ENCODE measurements at places on chromosomes 6 and 20.

DNA sequence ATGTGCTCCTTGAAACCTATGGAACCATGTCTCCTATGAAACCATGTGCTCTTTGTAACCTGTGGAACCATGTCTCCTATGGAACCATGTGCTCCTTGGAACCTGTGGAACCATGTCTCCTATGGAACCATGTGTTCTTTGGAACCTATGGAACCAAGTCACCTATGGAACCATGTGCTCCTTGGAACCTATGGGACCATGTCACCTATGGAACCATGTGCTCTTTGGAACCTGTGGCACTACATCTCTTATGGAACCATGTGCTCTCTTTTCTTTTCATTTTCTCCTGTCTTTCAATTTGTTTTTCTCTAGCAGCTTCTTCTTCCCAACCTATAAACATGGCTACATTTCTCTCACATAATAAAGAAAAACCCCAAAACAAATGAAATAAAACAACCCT is 11.9 kb upstream of the CCN2 start:
- peaks cover 10% of the 10 kb centered on the region for H3K4me1 ChIP-seq
- H3K36me3 ChIP-seq, result no peaks in the 10 kb centered on the region
- H3K4me3 ChIP-seq, result no peak overlapping the region
- no peak overlapping the region for H3K27ac ChIP-seq
- H3K27me3 ChIP-seq, result no peaks in the 10 kb centered on the region

- H3K27ac ChIP-seq, result no peak overlapping the region
- no peaks in the 10 kb centered on the region for H3K4me1 ChIP-seq
- H3K27me3 ChIP-seq, result no peaks in the 10 kb centered on the region
- DNase-seq, result no peak
- H3K36me3 ChIP-seq, result no peaks in the 10 kb centered on the region
Measured at GRCh38 chr20:62168890-62169435, 13.9 kb upstream of the MTG2 start.

GRCh38 chr20:41540459-41540858 is 77.7 kb downstream of the CHD6 start:
- no peak overlapping the region for H3K4me3 ChIP-seq
- no peaks in the 10 kb centered on the region for H3K4me1 ChIP-seq
- no peak overlapping the region for H3K27ac ChIP-seq
- DNase-seq, result no peak
- no peaks in the 10 kb centered on the region for H3K27me3 ChIP-seq

DNA sequence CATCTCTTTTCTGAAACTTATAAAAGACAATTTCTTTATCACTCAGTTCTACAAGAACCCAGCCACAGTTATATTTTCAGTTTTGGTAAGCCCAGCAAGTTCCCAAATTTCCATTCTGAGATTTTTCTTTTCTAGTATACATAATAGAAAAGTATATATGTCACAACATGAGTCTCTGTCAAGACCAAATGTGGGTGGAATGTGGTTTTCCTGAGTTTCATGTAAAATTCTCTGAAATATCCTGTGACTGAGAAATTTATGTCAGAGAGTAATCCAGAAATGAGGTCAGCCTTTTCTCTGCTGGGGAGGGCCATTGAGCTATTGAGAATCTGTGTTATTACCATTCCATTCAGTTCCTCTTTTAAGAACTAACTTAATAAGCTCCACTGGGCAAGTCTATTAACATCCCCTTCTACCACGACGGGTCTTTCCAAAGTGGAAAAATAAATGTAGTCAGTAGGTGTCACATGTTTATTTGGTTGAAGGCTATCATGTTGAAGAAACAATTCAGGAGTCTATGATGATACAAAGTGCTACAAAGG is 100.7 kb upstream of the HMGN3 start:
- H3K27ac ChIP-seq, result no peak overlapping the region
- no peak overlapping the region for H3K4me3 ChIP-seq
- no peaks in the 10 kb centered on the region for H3K36me3 ChIP-seq
- H3K27me3 ChIP-seq, result no peaks in the 10 kb centered on the region

- no peak for DNase-seq
- H3K27me3 ChIP-seq, result no peaks in the 10 kb centered on the region
- no peak overlapping the region for H3K27ac ChIP-seq
- no peak overlapping the region for H3K4me3 ChIP-seq
Measured at GRCh38 chr6:30238178-30238795, 25.1 kb upstream of the TRIM26 start.

- peaks cover 9% of the 10 kb centered on the region for H3K4me1 ChIP-seq
- H3K27ac ChIP-seq, result peak overlapping the region; percentile 77
- peak; percentile 70 for DNase-seq
- H3K4me3 ChIP-seq, result peak overlapping the region; percentile 99
- no peaks in the 10 kb centered on the region for H3K27me3 ChIP-seq
Measured at GRCh38 chr6:692356-692851, 535 bp downstream of the EXOC2 start.

DNA sequence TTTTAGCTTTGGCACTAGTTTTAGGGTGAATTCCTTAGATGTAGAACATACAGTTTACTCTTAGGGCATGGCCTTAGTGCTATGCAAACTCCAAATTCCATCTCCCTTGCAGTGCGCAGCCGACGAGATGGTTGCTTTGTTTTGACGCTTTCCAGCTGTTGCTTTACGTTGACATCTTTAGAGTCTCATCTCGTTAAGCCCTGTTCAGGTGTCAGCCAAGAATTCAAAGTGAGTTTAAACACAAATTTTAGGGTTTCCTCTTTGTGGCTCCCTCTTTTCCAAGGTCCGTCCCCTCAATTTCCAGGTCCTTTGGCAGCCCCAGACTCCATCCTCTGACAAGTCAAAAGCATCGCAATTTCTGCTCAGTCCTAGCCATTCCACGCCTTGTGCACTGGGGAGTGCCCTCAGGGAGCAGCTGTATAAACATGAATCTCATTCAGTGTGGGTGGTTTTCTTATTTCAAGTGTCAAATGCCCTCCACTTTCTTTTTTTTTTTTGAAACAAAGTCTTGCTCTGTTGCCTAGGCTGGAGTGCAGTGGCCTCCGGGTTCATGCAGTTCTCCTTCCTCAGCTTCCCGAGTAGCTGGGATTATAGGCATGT is 14.1 kb upstream of the MAK start:
- H3K27me3 ChIP-seq, result no peaks in the 10 kb centered on the region
- H3K36me3 ChIP-seq, result no peaks in the 10 kb centered on the region
- no peak overlapping the region for H3K27ac ChIP-seq

GRCh38 chr6:75747152-75747992 is 1.7 kb upstream of the MYO6 start:
- no peaks in the 10 kb centered on the region for H3K27me3 ChIP-seq
- no peak overlapping the region for H3K27ac ChIP-seq
- H3K4me1 ChIP-seq, result no peaks in the 10 kb centered on the region
- DNase-seq, result no peak
- no peak overlapping the region for H3K4me3 ChIP-seq

DNA sequence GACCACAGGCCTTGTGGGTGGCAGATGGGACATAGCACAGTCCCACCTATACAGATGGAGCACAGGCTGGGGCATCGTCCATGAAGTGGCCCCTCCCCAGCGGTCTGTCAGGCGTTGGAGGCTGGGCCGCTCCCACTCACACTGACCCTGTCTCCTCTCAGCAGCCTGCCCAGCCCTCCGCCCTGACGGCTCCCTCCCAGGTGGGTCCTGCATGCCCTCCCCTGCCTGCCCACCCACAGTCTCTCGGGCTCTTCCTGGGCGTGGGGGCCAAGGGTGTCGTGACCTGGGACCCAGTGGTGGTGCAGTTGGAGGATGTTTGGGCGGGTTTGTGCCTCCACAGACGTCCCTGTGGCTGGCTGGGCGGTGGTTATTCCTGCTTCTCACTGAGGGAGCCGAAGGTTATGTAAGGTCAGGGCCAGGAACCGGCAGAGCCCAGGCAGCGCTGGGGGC is 22.3 kb downstream of the COL20A1 start:
- peak; percentile 16 for DNase-seq
- no peaks in the 10 kb centered on the region for H3K4me1 ChIP-seq
- H3K27me3 ChIP-seq, result no peaks in the 10 kb centered on the region
- no peak overlapping the region for H3K27ac ChIP-seq

- H3K27me3 ChIP-seq, result no peaks in the 10 kb centered on the region
- peak overlapping the region; percentile 64 for H3K4me3 ChIP-seq
- H3K36me3 ChIP-seq, result no peaks in the 10 kb centered on the region
- peaks cover 31% of the 10 kb centered on the region for H3K4me1 ChIP-seq
- peak; percentile 79 for DNase-seq
- peak overlapping the region; percentile 90 for H3K27ac ChIP-seq
Measured at GRCh38 chr20:63896264-63897105, 1.6 kb downstream of the DNAJC5 start.

DNA sequence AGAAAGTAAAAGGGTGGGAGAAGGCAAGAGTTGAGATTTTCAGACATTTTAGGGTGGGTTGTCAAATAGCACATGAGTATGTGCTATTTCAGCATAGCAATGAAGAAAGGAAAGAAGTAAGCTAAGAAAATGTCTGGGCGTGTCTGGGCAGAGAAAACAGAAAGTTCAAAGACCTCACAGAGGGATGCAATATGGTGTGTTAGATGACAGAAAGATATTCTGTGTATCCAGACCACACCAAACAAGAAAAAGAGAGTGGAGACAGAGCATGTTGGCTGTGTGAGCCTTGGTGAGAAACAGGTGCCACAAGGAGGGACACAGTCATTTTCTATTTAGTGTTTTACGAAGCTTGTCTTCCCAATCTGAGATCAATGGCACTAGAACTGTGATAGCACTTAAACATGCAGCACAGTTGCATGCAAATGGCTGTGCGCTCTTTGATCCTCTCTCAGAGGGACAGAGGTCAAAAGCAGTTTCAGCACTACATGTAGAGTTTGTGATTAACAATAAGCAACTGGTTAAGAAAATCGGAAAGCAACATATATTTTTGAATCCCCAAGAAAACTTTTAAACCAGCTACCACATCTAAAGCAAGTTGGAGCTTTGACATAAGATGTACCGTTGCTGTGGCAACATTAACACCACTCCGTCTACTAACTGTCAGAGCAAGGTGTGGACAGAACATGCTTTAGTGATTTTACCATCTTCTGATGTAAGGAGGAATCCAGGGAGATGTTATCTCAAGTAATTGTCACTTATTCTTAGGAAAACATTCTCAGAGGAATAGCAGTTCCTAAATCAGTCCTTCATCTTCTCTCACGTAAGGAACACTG is 515.5 kb upstream of the NOX3 start:
- H3K27me3 ChIP-seq, result no peaks in the 10 kb centered on the region
- no peak overlapping the region for H3K4me3 ChIP-seq
- DNase-seq, result no peak
- H3K4me1 ChIP-seq, result no peaks in the 10 kb centered on the region

DNA sequence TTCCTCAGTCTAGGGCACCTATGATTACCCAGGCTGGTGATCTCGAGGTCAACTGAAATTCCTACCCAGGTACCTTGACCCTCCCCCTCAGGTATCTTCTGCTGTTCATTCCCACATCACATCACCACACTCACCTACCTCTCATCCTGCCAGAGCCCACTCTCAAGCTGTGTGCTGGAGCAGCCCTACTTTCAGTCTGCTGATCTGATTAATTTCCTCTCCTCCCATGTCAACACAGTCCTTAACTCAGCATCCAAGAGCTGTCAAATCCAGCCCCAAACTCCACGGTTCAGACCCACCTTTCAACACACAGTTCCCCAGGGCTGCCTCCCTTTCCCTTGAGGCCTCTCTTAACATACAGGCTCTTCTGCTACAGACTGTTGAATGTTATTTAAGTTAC is 42.4 kb downstream of the EZR start:
- no peaks in the 10 kb centered on the region for H3K27me3 ChIP-seq
- no peak overlapping the region for H3K4me3 ChIP-seq
- H3K36me3 ChIP-seq, result peaks cover 11% of the 10 kb centered on the region
- no peak for DNase-seq
- no peak overlapping the region for H3K27ac ChIP-seq

GRCh38 chr20:25014816-25015215 is 22.3 kb upstream of the APMAP start:
- no peak overlapping the region for H3K4me3 ChIP-seq
- DNase-seq, result peak; percentile 14
- peaks cover 24% of the 10 kb centered on the region for H3K36me3 ChIP-seq

GRCh38 chr6:13979284-13980171 is 54.8 kb downstream of the RNF182 start:
- H3K4me3 ChIP-seq, result no peak overlapping the region
- no peaks in the 10 kb centered on the region for H3K27me3 ChIP-seq
- no peaks in the 10 kb centered on the region for H3K36me3 ChIP-seq
- H3K27ac ChIP-seq, result no peak overlapping the region
- DNase-seq, result no peak
- H3K4me1 ChIP-seq, result no peaks in the 10 kb centered on the region

DNA sequence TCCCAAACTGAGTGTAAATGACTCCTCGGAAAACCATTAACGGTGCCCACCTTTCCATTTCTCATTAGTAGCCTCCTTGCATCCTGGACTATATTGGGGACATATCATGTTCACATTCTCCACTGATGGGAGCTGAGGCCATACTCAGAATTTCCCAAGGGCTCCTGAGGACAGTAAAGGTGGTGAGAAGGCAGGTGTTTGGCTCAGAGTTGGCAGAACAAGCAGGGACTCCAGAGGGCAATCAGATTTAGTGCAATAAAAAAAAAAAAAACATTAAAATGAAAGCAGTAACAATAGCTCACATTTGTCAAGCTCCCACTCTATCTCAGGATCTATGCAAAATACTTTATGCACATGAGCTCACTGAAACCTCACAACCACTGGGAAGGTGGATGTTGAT is 401.4 kb downstream of the MAFB start:
- H3K4me3 ChIP-seq, result no peak overlapping the region
- H3K27ac ChIP-seq, result no peak overlapping the region
- H3K27me3 ChIP-seq, result no peaks in the 10 kb centered on the region
- H3K36me3 ChIP-seq, result no peaks in the 10 kb centered on the region

DNA sequence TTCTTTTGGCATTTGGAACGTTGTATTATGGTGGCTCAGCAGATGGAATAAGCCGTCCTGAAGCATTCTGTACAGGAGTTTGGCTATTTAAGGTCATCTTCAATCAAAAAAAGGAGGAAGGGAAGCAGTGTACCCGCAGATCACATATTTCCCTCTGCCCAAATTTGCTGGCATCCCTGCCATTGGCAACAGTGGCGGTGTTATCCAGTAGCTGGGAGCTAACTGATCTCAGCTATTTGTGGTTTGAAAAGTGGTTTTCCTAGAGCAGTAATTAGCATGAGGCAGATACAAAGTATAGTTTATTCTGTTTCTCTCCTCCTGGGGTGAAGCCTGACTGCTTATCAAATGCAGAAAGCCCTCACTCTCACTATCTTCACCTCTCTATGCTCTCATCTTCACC is 576.8 kb downstream of the QKI start:
- DNase-seq, result no peak
- no peak overlapping the region for H3K4me3 ChIP-seq
- no peaks in the 10 kb centered on the region for H3K27me3 ChIP-seq
- H3K4me1 ChIP-seq, result no peaks in the 10 kb centered on the region
- H3K27ac ChIP-seq, result no peak overlapping the region

- H3K36me3 ChIP-seq, result no peaks in the 10 kb centered on the region
- peak overlapping the region; percentile 77 for H3K27ac ChIP-seq
- DNase-seq, result peak; percentile 53
Measured at GRCh38 chr6:159939591-159940016, 29.3 kb upstream of the IGF2R start.
